Cortex of kidney (tissue), 1 donor: ENCODE measurements at places on chromosomes 4 and X.

DNA sequence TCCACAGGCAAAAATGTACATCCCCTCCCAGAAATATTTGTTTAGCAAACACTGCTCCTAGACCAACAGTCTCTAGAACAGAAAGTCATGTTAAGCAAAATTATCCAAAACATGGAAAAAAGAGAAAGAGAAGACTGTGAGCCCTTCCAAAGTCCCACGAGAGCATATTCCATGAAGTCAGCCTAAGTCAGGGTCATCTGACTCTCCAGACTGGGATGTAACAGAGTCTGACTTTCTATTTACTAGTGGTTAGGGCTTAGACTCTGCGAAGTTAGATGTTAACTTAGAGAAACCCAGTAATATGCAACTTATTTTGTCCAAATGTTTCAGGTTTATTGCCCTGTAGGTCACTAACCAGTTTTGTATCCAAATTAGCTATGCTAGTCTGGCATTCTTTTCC, 102.3 kb downstream of the MID1 start:
- no peak for DNase-seq

GRCh38 chr4:124515591-124515990, 196.9 kb downstream of the ANKRD50 start:
- no peak for DNase-seq

- no peak for DNase-seq
Observed at GRCh38 chr4:158527516-158527915, 5.8 kb downstream of the RXFP1 start.

GRCh38 chrX:103488332-103488731, 31.0 kb downstream of the RAB40A start:
- DNase-seq = no peak

GRCh38 chrX:23493941-23494374, 159.3 kb downstream of the PTCHD1 start:
- DNase-seq = no peak

DNA sequence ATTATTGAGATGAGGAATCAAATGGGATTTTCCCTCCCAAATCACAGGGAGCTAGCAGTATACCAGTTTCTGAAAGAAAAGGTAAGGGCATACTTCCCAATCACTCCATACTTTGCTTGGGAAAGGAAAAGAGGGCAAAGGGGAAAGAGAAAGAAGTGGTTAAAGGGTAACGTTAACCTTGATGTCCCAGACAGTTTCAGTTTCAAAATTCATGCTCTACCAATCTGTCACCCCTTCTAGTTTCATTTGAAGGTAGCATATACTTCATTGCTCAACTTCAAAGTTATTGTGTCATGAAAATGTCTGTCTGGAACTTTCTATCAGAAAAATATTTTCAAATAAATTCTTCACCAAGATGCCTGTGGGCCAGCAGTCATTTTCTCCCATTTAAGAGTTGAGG, 16.0 kb downstream of the TNMD start:
- no peak for DNase-seq

GRCh38 chrX:141314441-141314840, 72.1 kb upstream of the SPANXC start:
- no peak for DNase-seq

GRCh38 chr4:123671636-123672404, 275.2 kb downstream of the SPRY1 start:
- no peak for DNase-seq

- DNase-seq = no peak
Observed at GRCh38 chrX:45623266-45623665, 422.6 kb upstream of the DIPK2B start.

- DNase-seq = no peak
Observed at GRCh38 chr4:185811509-185812364, at the start of gene SORBS2. TSS of gene SORBS2 (minus strand) at chr4:185812194. CDS start at chr4:185690571, 121,623 bp downstream.

- no peak for DNase-seq
Observed at GRCh38 chr4:100070868-100071267, 119.4 kb downstream of the DDIT4L start.

GRCh38 chr4:12975511-12975910, 508.6 kb downstream of the RAB28 start:
- no peak for DNase-seq

DNA sequence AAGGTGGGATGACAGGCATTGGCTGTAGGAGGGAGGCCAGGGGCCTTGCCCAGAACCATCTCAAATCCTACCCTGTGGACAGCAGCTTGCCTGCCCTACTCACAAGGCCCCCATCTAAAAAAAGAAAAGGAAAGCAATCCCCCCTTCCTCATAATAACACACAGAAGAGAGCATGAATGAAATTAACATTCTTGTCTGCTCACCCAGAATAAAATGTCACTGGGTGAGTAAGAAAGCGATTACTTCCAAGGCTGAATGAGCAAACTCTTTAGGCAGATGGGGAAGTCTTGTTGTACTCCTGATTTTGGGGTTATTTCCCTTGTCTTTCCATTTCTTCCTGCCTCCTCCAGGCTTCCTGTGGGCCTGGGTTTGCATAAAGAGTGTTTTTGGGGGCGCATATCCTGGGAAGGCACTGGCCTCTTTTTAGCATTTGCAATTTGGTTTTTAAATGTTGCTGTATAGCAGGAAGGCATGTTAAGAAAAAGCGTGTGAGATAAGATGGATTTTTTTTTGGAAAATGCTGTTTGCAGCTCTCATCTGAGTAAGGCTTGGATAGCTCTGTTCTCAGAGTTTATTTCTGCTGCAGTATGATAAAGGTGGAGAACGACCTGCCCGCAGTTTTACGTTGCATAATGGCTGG, 248.3 kb upstream of the GATB start:
- no peak for DNase-seq

DNA sequence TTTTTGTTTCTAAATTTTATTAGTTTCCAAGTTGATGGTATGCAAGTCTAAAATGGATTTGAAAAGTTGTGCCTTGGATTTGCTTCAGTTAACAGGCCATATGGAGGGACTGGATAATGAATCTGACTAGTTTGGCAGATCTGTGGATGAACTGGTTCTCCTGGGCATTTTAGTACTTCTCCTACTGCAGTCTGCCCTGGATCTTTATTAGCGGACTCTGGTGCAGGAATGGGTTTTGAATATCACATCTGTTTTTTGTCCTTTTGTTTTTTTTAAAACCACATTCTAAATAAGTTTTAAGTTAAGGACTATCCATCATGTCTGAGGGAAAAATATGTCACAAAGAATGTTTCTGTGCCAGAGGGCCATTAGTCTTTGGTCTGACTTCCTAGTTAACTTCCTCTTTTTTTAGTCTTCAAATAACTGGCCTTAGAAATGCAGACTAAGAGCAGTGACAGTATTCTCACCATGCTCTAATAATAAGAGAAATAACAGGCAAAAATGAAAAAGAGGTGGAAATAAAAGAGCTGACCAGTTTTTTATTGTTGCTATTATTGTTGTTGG, 13.9 kb upstream of the DCK start:
- no peak for DNase-seq

DNA sequence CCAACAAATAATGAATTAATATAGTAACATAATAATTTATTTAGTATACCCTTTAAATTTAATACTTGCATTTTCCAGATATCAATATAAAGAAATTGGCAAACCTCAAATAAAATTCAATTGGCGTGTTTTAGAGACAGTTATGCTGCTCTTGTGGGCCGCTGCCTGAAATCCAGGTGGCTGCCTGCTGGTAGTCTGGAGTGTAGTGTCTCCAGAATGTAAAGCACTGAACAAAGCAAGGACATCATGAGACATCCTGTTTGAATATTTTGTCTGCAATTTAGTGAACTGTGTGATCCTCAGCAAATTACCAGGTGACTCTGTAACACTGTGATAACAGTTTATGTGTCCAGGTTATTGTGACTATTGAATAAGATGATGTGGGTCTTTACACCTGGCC, 29.9 kb downstream of the ZFP42 start:
- DNase-seq = no peak

- no peak for DNase-seq
Observed at GRCh38 chr4:123449780-123450179, 53.2 kb downstream of the SPRY1 start.

- no peak for DNase-seq
Observed at GRCh38 chrX:150648296-150648940, 44.8 kb upstream of the MTMR1 start.

GRCh38 chr4:85152480-85152879, 186.0 kb upstream of the WDFY3 start:
- no peak for DNase-seq
